Hypothalamus (tissue), 51 donors: ENCODE measurements at places on chromosomes 11 and 22.

DNA sequence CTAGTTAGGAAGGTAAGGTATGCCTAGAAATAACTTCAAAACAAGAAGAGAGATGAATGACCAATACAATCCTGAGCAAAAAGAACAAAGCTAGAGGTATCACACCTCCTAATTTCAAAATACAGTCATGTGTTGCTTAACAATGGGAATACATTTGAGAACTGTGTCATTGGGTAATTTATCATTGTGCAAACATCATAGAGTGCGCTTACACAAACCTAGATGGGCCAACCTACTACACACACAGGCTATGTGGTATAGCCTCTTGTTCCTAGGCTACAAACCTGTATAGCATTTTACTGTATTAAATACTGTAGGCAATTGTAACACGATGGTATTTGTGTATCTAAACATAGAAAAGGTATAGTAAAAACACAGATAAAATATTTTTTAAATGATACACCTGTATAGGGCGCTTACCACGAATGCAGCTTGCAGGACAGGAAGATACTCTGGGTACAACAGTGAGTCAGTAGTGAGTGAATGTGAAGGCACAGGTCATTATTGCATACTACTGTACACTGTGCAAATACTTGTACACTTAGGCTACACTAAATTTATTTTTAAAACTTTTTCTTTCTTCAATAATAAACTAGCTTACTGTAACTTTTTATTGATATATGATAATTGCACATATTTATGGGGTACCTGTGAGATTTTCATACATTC is 48.2 kb downstream of the STK33 start:
- no peak for DNase-seq

- no peak for DNase-seq
These were observed 573 bp downstream of the STK33 start for GRCh38 chr11:8593455-8593854.

GRCh38 chr11:36210529-36210928 is 78.7 kb downstream of the COMMD9 start:
- no peak for DNase-seq

- DNase-seq = no peak
These were observed 264.4 kb downstream of the DDX10 start for GRCh38 chr11:108929241-108929640.

- DNase-seq = no peak
These were observed 33.9 kb downstream of the CNTF start for GRCh38 chr11:58656348-58656747.

DNA sequence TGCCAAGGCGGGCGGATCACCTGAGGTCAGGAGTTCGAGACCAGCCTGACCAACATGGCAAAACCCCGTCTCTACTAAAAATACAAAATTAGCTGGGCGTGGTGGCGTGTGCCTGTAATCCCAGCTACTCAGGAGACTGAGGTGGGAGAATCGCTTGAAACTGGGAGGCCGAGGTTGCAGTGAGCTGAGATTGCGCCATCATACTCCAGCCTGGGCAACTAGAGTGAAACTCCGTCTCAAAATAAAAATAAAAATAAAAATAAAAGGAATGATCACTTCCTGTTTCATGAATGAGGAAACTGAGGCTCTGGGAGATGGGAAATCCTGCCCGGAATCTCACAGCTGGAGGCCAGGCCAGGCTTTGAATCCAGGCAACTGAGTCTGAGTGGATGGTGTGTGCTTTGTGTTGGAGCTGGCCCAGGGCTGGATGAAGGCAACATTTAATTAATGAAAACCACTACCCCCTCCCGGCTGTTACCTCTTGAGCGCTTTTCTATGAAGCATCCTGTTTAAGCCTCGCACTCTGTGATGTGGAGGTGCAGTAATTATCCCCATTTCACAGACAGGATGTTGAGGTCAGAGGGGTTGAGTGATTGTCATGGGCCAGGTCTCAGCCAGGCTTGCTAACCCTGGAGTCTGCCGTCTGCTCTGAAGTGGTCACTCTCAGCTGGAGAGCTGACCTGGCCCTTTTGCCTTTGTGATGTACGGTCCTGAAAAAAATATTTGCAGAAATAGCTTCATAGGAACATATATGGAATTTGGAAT is 27.8 kb downstream of the LRP5 start:
- DNase-seq = no peak

DNA sequence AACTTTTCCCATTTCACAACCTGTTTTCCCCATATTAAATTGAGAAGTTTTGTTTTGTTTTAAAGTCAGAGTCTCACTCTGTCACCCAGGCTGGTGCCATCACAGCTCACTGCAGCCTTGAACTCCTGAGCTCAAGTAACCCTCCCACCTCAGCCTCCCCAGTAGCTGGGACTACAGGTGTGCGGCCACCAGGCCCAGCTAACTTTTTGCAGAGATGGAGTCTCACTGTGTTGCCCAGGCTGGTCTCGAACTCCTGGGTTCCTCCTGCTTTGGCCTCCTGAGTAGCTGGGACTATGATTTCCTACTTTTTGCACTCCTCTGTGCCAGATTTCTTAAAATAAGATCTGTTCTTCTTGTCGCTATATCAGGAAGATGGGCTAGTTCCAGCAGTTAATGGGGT is 44.9 kb downstream of the GNB1L start:
- DNase-seq = no peak

- no peak for DNase-seq
These were observed 59.2 kb upstream of the EED start for GRCh38 chr11:86185381-86185750.

DNA sequence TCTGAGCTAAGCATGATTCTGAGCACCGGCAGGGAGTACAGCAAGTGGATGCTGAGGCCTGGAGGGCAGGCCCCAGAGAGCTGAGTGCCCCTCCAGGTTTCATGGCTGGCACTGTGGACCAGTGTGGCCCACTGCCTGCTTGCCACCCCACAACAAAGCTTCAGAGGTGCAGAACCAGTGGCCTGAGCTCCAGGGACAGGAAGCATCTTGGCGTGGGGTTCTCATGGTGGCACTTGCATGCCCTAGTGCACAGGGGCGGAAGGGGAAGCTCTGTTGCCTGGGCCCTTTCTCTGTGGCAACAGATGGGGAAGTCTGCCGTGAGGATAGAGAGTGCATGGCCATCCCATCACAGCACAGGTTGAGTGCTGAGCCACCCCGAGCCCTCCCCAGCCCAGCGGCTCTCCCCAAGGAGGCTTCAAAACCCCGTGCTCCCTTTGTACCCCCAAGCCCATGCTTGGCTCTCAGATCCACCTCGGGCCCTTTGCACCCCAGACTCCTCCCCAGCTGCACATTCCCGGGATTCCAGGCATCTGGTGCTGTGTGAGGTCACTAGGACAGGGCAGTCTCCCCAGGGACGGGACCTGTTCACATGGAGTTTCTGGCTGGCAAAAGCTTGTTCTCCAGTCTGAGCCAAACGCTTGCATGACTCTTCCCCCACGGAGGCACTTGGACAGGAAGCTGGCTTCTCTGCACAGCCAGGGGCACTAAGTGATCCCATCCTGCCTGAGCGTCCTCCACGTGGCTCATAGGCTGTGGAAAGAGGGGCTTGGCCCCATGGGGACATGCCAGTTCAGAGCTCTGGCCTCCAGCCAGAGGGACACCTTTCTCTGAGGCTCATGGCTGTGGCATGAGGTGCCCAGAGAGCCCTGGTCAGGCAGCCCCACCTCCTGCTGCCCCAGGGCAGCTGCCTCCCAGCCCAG is 4.2 kb downstream of the SLC25A1 start:
- no peak for DNase-seq
